Stimulated activated CD8-positive, alpha-beta memory T cell treated with anti-CD3 and anti-CD28 coated beads, Interleukin-7, amount 100 ng/mL, for 1 hour (primary cell): ENCODE measurements at places on chromosomes 1 and 21.

DNA sequence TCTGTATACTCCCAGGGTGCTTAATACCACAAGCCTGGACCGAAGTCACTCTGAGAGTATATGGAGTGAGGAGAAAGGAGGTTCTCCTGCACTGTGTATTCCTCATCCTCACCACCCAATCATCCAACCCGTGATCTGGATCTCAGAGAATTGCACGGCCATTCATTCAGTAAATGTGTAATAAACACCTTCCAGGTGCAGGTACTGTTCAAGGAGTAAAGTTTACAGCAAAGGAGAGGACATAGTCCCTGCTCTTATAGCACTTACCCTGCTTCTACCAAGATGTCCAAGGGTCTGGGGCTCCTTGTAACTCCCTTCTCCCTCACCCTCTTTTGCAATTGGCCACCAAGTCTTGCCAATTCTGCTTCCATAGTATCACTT is 139.2 kb upstream of the JUN start:
- no peak for DNase-seq

DNA sequence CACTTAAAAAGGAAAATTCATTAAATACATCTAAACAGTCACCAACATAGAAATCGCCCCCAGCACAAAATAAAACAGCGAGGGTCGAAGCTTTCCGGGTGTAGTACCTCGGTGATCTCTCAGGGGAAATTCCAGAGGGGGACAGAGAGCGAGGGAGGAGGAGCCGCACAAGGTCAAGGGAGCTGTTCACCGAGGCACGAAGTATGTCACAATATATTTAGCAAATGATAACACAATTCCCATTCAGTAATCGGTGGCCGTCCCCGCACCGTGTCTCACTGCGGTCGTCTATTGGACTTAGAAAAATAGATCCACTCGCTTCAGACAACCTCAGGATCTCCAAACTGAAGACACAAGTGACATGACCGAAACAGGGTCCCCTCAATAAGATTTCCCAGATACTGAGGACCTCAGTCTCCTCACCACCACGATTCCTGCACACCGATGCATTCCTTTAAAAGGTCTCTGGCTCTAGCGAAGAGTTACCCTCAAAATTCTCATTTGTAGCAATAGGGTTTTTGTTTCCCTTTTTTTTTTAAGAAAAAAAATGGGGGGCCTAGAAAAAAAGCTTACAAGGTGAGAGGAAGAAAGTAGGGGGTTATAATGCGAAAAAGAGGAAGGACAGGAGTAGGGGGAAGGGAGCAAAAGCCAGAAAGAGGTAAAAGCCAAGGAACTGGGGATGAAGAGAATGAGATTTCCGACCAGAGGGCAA is 1.1 kb downstream of the LPGAT1 start:
- no peak for DNase-seq

GRCh38 chr1:89001510-89001909 is 9.1 kb upstream of the KYAT3 start:
- no peak for DNase-seq

GRCh38 chr1:178353524-178353923 is 143.2 kb downstream of the CLEC20A start:
- no peak for DNase-seq
